T-helper 2 cell treated with Interferon-gamma antibody and Interleukin-4, amounts not matched to agents 5 μg/mL and 100 μg/mL, for 36 hours (primary cell): ENCODE measurements at places on chromosomes 5 and 9.

DNA sequence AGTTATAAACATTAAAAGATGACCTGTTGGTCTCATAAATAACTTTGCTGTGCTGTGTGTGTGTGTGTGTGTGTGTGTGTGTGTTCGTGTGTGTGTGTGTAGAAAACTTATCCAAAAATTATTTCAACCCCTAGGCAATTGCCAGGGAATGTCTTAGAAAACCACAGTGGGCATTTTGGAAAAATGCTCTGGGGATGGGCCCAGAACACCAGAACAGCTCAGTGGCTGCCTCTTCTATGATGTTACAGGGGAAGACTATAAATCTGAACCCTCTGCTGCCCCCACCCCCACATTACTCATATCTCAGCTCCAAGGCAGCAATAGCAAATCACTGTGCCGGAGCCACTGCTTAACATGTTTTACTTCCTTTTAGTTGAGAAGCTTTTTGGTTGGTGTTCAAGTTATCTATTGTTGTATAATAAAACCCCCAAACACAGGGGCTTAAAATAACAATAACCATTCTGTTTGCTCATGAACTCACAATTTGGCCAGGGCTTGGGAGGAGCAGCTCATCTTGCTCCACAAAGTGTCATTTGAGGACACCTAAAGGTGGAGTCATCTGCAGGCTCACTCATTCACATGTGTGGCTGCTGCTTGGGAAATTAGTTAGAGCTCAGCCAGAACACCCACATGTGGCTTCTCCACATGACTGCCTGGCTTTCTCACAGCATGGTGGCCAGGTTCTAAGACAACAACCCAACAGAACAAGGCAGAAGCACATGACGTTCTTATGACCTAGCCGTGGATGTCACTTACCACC, 40.4 kb downstream of the ACTBL2 start:
- DNase-seq = no peak

- DNase-seq = no peak
Observed at GRCh38 chr9:121289026-121289771, 21.2 kb downstream of the GSN start.

- DNase-seq = no peak
Observed at GRCh38 chr5:179271428-179271734, 73.9 kb downstream of the ADAMTS2 start.

GRCh38 chr9:128442150-128442549, 13.7 kb upstream of the ODF2 start:
- no peak for DNase-seq

GRCh38 chr5:90096415-90097081, 313.0 kb downstream of the CETN3 start:
- no peak for DNase-seq
